ENCODE measurements at places on chromosomes 2 and 18.

DNA sequence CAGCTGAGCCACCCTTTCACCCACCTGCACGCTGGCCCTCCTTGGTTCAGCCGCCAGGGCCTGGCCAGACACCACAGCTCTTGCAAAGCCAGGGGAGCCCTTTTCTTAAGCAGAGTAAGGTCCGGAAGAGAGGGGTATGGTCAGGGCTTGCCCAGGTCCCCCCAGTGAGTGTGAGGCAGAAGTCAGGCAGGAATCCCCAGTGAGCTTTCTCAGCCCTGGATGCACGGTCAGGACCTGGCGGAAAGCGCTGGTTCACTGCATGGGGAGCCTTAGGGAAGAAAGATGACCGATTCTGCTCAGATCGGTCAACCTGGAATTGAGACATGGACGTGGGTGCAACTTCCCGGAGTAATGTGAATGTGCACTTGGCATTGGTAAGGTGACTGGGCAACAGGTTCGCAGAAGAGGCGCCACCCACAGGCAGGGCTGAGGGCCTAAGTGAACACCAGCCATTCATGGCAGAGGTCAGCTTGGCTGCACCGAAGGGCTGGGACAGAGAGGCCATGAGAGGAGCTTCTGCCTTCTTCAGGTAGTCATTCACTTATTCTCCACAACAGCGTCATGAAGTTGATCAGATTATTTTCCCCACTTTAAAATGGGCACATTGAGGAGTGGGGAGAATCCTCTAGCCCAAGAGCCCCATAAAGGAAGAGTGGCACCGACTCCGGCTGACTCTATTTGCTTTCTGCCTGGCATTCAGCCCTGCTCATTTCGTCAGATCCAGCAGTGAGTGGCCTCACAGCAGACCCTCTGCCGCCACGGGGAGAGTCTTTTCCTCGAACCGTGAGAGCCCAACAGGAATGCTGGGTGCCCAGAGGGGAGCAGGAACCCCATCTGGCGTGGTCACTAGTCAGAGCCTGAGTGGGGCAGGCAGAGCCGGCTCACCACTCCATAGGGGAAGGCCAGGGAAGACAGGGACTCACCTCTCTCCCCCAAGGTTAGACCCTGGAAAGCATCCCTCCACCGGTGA is 35.8 kb downstream of the SCTR start:
- peak; percentile 57 for DNase-seq

- peak; percentile 34 for DNase-seq
These were observed 18.0 kb downstream of the ITSN2 start for GRCh38 chr2:24342110-24342910.

GRCh38 chr18:26911840-26912239 is 46.3 kb upstream of the AQP4 start:
- DNase-seq: peak; percentile 33

DNA sequence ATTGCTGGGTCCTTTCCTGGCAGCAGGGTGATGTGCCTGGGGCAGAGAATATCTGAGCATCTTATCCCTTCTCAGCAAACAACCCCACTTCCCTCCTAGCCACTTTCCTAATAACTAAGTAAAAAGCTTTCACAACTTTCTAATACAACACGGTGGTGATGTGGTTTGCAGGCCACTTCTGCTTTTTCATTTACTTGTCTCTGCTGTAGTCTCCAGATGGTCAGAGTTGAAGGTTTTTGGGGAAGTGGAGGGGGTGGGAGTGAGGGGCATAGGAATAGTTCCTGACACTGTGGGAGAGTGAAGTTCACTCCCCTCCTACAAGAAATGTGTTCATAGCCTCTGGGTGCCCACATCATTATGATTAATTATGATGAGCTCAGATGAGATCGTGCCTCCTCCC is 11.6 kb downstream of the OXER1 start:
- no peak for DNase-seq

DNA sequence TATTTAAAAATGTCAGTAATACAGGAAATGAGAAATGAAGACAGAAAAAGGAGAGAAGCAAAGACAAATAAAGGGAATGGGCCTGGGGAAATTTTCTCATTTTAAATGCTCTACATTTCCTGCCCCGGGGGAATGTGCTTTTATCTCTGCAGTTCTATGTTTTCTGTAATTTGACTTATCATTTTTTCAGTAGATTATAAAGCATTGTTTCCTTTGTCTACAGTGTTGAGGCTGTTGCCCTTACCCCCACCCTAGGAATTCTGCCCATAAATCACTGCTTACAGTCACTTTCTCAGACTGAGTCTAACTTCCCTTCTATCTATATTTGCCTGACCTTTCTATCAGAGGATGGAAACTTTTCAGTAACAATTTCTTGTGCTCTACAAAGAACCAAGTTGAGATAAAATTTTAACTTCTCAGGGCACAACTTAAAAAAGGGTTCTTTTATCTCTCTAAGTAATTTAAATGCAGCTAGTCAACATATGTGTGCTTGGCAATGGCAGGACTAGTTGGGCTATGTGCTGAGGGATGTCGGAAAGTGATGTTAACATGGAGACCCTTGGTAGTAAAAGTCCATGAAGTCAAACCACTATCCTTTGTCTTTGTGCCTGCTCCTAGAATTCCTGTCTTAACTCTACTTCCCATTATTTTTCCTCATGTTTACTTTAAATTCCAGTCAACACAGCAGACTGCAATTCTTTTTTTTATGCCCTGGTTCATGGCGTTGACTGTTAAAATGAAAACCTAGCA is 146.5 kb upstream of the MMADHC start:
- DNase-seq: peak; percentile 52

DNA sequence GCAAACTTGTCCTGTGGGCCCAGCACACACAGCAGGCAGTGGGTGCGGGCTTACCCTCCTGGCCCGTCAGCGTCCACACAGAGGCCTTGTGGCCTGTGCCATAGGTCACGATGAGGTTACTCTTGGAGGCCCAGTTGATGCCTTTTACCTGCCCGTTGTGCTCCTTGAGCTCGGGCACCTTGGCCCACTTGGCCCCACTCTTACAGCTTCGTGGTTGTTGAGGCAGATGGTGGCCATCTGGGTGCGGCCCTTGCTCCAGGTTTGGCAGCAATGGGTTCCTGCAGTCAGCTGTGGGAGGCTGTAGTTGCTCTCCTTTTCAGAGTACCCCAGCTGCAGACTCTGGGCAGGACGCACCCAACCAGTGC is 45.5 kb upstream of the PTH2R start:
- no peak for DNase-seq

DNA sequence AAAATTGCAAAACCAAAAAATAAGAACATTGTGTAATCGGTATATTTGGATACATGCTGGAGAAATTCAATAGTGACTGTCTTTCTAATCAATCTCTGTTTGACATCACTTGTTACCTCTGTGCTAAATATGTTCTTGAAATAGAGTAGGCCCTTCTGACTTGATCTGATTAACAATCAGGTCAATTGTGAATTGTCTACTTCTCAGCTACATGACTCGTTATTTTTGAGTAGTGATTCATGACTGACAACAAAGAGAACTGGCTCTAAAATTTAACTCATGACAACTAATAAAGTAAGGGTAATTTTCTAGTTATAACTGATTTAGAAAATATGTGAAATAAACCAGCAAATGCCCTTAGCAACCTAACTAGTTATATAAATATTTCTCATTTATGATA is 312.1 kb downstream of the TMX3 start:
- peak; percentile 42 for DNase-seq

GRCh38 chr2:61179701-61180639 is 18.0 kb downstream of the C2orf74 start:
- DNase-seq: peak; percentile 45

DNA sequence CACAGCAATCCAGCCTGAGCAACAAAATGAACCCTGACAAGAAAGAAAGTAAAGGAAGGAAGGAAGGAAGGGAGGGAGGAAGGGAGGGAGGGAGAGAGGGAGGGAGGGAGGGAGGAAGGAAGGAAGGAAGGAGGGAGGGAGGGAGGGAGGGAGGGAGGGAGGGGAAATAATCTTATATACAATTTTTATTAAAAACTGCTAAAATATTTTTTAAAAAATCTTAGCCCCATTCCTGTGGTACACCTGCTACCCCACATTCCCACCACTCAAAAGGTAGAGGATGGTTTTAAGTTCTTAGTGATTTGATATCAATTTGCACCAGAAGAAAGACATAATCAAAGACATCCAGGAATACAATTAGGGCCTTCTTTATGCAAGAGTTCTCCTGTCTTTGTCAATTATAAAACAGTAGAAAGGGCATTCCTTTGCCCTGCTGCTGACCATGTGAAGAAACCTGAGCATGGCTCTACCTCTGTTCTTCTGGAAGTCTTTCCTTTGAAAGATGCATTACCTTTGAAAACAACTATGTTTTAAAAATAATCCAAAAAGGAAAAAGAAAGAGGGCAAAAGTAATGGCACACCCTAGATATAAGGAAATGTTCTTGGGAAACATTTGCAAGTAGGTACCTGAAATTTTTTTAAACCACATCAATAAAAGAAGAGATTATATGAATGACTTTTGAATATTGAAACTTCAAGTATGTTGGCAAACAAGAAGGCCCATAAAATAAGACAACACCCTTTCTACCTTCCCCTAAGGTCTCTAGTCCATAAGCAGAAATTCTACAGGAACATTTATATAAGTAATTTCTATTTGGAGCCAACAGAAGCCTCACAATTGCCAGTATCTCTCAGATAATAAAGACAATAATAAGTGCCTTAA is 33.7 kb upstream of the ACVR2A start:
- no peak for DNase-seq

- DNase-seq: no peak
These were observed 114.9 kb downstream of the HDAC4 start for GRCh38 chr2:239285932-239286230.

- peak; percentile 80 for DNase-seq
These were observed 52.5 kb upstream of the CAVIN2 start for GRCh38 chr2:191899410-191899809.

GRCh38 chr2:156124458-156124857 is 208.1 kb downstream of the NR4A2 start:
- DNase-seq: no peak

GRCh38 chr2:102558463-102558862 is 60.9 kb upstream of the SLC9A2 start:
- no peak for DNase-seq

DNA sequence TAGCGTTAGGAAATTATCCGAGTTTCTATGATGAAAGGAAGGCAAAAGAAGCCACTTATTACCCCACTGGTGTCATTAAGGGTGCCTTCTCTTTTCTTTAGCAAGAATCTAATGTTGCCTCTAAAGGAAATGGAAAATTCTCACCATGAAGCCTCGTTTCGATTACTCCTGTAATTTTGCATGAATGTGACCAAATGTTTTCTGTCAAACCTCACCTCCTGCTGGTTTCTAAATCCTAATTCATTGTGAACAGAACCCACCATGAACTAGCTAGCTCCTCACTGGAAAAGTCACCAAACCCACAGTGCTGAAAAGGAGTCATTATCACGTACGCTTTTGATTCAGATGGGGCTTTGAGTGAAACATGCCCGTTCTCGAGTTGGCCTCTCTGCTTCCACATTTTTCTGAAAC is 119.9 kb downstream of the COPS8 start:
- DNase-seq: no peak

GRCh38 chr18:78071776-78072175 is 822.1 kb downstream of the GALR1 start:
- DNase-seq: no peak

DNA sequence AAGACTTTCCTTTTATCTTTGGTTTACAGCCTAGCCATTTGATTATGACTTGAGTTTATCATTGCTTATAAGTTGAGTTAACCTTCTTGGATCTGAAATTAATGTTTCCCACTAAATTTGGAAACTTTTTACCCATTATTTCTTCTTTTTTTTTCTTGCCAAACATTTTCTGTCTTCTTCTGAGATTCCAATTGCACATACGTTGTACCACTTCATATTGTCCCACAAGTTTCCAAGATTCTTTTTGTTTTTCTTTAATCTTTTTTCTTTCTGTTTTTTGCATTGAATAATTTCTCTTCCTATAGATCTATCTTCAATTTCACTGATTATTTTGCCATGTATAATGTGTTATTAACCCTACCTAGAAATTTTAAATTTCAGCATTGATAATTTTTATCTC is 18.6 kb downstream of the LONRF2 start:
- DNase-seq: no peak

DNA sequence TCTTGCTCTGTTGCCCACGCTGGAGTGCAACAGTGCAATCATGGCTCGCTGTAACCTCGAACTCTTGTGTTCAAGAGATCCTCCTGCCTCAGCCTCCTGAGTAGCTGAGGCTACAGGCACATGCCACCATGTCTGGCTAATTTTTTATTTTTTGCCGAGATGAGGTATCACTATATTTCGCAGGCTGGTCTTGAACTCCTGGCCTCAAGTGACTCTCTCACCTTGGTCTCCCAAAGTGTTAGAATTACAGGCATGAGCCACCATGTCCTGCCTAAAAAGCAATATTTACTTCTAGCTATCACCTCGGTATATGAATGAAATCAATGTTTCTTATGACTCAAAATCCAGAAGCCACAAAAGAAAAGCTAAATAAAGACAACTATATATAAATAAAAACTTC is 2.2 kb downstream of the BUB1 start:
- no peak for DNase-seq

GRCh38 chr2:120360307-120360855 is 14.4 kb downstream of the INHBB start:
- DNase-seq: peak; percentile 23

DNA sequence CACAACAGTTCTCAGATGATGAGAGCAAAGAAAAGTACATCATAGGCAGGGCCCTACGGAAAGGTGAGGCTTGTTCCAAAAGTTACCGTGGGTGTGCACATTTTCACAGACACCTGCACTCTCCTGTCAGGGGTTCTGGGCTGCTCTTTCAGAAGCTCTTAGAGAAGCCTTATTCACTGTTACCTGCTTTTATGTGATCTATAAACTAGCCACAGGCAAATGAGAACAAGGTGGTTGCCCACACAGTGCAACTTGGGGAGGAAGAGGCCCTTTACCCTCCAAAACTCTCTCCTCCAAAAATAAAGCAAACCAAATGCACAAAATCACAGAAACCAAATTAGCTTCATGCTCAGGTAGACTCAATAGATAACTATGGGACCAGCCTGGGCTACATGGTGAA is 11.1 kb upstream of the CUL3 start:
- DNase-seq: no peak

GRCh38 chr2:64863097-64863820 is 125.9 kb upstream of the SLC1A4 start:
- DNase-seq: no peak

DNA sequence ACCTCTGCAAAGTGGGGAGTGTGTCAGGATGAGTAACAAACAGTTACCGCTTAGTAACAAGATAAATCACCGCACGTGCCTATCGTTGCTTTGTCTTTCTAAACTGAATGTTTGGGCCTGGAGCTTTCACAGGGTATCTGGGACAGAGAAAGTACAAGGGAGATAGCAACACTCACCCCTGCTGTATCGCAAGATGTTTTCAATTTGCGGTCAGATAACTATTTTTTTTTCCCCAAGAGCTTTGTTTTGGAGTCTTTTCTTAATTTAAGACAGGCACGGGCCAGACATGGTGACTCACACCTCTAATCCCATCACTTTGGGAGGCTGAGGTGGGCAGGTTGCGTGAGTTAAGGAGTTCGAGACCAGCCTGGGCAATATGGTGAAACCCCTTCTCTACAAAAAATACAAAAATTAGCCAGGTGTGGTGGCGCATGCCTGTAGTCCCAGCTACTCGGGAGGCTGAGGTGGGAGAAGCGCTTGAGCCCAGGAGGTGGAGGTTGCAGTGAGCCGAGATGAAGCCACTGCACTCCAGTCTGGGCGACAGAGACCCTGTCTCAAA is 146.6 kb downstream of the GBX2 start:
- no peak for DNase-seq

GRCh38 chr2:238381341-238382115 is 45.2 kb upstream of the ASB1 start:
- no peak for DNase-seq

Data from kidney tubule cell (primary cell).